Colonic mucosa (tissue), 4 donors: ENCODE measurements at places on chromosomes 2 and 18. TPM values are rescaled to one million over a fixed set of nuclear protein-coding genes. Genes with fewer than 3 reads are reported as not detected.
A peak's percentile ranks its signal among the peaks of the same experiment; 100 is the strongest.

- H3K36me3 ChIP-seq, result no peaks in the 10 kb centered on the region
- no peaks in the 10 kb centered on the region for H3K4me1 ChIP-seq
- no peak for DNase-seq
- no peak overlapping the region for H3K27ac ChIP-seq
- H3K4me3 ChIP-seq, result no peak overlapping the region
These were observed 97.7 kb upstream of the PKDCC start for GRCh38 chr2:41949883-41950665.

- H3K4me3 ChIP-seq, result no peak overlapping the region
- H3K4me1 ChIP-seq, result no peaks in the 10 kb centered on the region
- no peak for DNase-seq
- no peaks in the 10 kb centered on the region for H3K36me3 ChIP-seq
- no peaks in the 10 kb centered on the region for H3K27me3 ChIP-seq
These were observed 262.1 kb downstream of the LPIN1 start for GRCh38 chr2:12008425-12009061.

DNA sequence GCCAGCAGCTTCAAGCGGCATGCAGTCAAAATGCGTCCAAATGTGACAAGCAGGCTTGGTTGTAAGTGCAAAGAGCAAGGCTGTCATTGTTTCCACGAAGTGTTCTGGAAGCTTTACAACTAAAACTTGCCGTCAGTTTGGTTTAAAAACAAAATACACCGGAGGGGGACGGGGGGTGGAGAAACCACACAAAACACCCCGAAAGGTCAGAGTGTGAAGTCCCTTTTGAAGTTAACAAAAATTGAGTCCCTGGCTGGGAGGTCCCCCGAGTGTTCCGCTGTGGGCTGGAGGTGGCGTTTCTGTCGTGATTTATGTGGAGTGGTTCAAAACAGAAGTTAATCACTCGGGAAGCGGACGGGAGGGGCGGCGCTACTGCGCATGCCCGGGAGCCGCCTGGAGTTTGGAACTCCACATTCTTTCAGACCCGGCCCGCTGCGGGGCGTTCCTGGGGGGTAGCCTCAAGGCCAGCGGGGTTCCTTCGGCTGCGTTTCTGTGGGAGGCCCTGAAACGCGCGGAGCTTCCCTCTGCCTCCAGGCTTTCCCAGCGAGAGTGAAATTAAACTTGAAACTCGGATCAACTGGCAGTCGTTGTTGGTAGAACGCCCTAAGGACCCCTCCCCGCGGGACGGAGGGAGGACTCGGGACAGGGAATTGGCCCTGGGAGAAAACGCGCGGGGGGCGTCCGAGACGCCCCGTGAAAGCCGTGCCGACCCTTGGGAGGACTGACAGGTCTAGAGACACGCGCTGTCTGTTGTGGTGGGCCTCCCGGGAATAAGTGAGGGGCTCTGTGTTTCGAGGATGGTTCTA, 1.4 kb downstream of the TGIF1 start:
- DNase-seq, result peak; percentile 97
- peak overlapping the region; percentile 100 for H3K27ac ChIP-seq
- peak overlapping the region; percentile 68 for H3K4me3 ChIP-seq
- H3K4me1 ChIP-seq, result peaks cover 8% of the 10 kb centered on the region

DNA sequence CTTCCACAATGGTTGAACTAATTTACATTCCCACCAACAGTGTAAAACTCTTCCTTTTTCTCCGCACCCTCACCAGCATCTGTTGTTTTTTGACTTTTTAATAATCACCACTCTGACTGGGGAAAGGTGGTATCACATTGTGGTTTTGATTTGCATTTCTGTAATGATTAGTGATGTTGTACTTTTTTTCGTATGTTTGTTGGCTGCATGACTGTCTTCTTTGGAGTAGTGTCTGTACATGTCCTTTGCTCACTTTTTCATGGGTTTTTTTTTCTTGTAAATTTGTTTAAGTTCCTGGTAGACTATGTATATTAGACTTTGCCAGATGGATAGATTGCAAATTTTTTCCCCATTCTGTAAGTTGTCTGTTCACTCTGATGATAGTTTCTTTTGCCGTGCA, 574.8 kb downstream of the KCNJ3 start:
- no peaks in the 10 kb centered on the region for H3K27me3 ChIP-seq
- H3K4me3 ChIP-seq, result no peak overlapping the region
- no peak for DNase-seq
- H3K4me1 ChIP-seq, result no peaks in the 10 kb centered on the region

- no peaks in the 10 kb centered on the region for H3K4me1 ChIP-seq
- H3K27me3 ChIP-seq, result no peaks in the 10 kb centered on the region
- DNase-seq, result no peak
- H3K4me3 ChIP-seq, result no peak overlapping the region
These were observed 18.4 kb upstream of the ZNF521 start for GRCh38 chr18:25370391-25370790.

DNA sequence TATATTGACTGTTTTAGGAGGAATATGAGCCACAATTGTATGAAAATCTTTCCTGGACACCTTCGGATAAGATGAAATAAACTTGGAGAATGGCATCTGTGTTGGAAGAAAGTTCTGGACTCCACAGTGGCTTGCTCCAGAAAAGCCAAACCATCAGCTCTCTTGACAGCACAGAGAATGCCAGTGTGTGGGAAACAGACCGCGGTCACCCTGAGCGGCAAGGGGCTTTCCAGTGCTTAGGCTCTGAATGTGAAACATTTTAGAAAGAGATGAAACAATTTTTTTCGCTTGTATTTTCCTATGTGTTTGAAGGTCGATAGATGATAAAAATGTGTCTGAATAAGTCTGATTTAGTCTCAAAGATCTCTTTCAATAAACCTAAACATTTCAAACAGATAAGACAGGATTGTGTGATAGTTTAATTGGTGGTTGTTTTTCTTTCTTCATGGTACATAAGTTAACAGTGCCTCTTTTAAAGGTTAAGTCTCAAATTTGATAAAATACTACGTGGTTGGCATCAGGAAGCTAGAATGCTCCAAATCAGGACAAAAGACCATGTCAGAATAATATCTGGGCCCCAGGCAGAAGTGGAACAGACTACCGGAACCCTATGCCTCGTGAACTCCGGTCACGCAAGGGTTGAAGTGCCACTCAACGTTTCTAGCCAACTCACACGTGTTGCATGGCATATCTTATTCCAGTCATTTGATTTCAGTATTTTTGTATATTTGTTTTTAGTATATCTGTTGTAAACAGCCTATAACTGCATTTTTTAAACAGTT, 28.9 kb downstream of the PTGR3 start:
- no peaks in the 10 kb centered on the region for H3K4me1 ChIP-seq
- DNase-seq, result no peak
- no peaks in the 10 kb centered on the region for H3K27me3 ChIP-seq
- no peak overlapping the region for H3K27ac ChIP-seq

GRCh38 chr2:238425979-238426567, 654 bp upstream of the ASB1 start:
- no peak for DNase-seq
- no peaks in the 10 kb centered on the region for H3K27me3 ChIP-seq
- peak overlapping the region; percentile 96 for H3K4me3 ChIP-seq
- H3K36me3 ChIP-seq, result no peaks in the 10 kb centered on the region
- H3K4me1 ChIP-seq, result no peaks in the 10 kb centered on the region
- peak overlapping the region; percentile 95 for H3K27ac ChIP-seq

DNA sequence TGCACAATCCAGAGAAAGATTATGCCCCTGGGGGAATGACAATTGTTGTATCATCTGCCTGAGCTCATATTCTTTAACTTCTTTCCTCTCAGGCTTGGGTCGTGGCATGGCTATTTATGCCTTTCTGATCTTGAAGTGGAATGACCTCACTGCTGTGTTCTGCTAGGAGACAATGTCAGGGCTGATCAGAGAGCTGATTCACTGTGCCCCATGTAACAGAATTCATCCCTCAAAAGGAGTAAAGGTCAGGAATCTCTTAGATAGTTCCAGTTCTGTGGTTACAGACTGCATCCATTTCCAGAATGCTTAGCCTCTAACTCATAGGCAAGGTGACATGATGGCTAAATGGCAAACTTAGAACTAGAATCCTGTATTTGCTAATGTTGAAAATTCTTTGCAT, 511.7 kb upstream of the CNTNAP5 start:
- H3K4me3 ChIP-seq, result no peak overlapping the region
- no peaks in the 10 kb centered on the region for H3K4me1 ChIP-seq
- DNase-seq, result no peak
- no peaks in the 10 kb centered on the region for H3K36me3 ChIP-seq

GRCh38 chr18:31591628-31592027, at the start of gene TTR:
TTR (plus strand) TSS chr18:31591877; CDS start chr18:31591903, 26 bp downstream.
- H3K36me3 ChIP-seq, result no peaks in the 10 kb centered on the region
- H3K4me1 ChIP-seq, result no peaks in the 10 kb centered on the region
- H3K4me3 ChIP-seq, result no peak within 1 kb of the TSS
- DNase-seq, result no peak
- H3K27ac ChIP-seq, result no peak within 1 kb of the TSS

GRCh38 chr2:26081556-26081955, 47.7 kb downstream of the RAB10 start:
- DNase-seq, result no peak
- H3K4me3 ChIP-seq, result no peak overlapping the region
- H3K27me3 ChIP-seq, result no peaks in the 10 kb centered on the region
- no peaks in the 10 kb centered on the region for H3K4me1 ChIP-seq
- no peak overlapping the region for H3K27ac ChIP-seq
- no peaks in the 10 kb centered on the region for H3K36me3 ChIP-seq

GRCh38 chr2:123500988-123501387, 524.1 kb upstream of the CNTNAP5 start:
- no peaks in the 10 kb centered on the region for H3K36me3 ChIP-seq
- no peak for DNase-seq
- no peak overlapping the region for H3K4me3 ChIP-seq
- no peaks in the 10 kb centered on the region for H3K27me3 ChIP-seq
- H3K4me1 ChIP-seq, result no peaks in the 10 kb centered on the region

DNA sequence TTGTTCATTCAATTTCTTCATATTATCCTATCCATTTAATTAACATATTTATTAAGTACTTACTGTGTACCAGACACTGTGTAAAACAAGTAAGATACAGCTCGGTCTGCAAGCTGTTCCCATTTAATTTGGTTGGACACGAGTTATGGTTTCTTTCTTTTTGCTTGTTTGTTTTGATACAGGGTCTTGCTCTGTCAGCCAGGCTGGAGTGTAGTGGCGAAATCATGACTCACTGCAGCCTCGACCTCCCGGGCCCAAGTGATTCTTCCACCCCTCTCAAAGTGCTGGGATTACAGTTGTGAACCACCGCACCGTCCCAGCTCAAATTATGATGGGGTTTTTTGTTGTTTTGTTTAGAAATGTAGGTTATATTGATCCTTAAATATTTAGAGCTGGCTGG, 9.0 kb downstream of the CYBRD1 start:
- no peaks in the 10 kb centered on the region for H3K4me1 ChIP-seq
- H3K27me3 ChIP-seq, result no peaks in the 10 kb centered on the region
- no peak for DNase-seq
- no peak overlapping the region for H3K27ac ChIP-seq

GRCh38 chr18:62347089-62347506, 22.0 kb downstream of the TNFRSF11A start:
- no peak overlapping the region for H3K4me3 ChIP-seq
- H3K4me1 ChIP-seq, result no peaks in the 10 kb centered on the region
- H3K27ac ChIP-seq, result peak overlapping the region; percentile 34
- DNase-seq, result no peak

- H3K4me3 ChIP-seq, result no peak overlapping the region
- H3K27me3 ChIP-seq, result no peaks in the 10 kb centered on the region
- H3K27ac ChIP-seq, result no peak overlapping the region
- no peaks in the 10 kb centered on the region for H3K36me3 ChIP-seq
- no peak for DNase-seq
- H3K4me1 ChIP-seq, result no peaks in the 10 kb centered on the region
These were observed 83.5 kb upstream of the SERPINE2 start for GRCh38 chr2:224122542-224122941.

- H3K4me3 ChIP-seq, result no peak overlapping the region
- H3K27ac ChIP-seq, result no peak overlapping the region
- H3K4me1 ChIP-seq, result no peaks in the 10 kb centered on the region
- no peak for DNase-seq
These were observed 83.8 kb downstream of the MAP4K4 start for GRCh38 chr2:101781326-101781725.

- no peak overlapping the region for H3K4me3 ChIP-seq
- H3K27ac ChIP-seq, result no peak overlapping the region
- H3K27me3 ChIP-seq, result no peaks in the 10 kb centered on the region
- DNase-seq, result no peak
These were observed 66.4 kb upstream of the SLC16A14 start for GRCh38 chr2:230135130-230135525.

- H3K36me3 ChIP-seq, result no peaks in the 10 kb centered on the region
- no peak overlapping the region for H3K4me3 ChIP-seq
- DNase-seq, result no peak
- no peaks in the 10 kb centered on the region for H3K4me1 ChIP-seq
- no peaks in the 10 kb centered on the region for H3K27me3 ChIP-seq
These were observed 47.7 kb upstream of the NR4A2 start for GRCh38 chr2:156380117-156380645.

DNA sequence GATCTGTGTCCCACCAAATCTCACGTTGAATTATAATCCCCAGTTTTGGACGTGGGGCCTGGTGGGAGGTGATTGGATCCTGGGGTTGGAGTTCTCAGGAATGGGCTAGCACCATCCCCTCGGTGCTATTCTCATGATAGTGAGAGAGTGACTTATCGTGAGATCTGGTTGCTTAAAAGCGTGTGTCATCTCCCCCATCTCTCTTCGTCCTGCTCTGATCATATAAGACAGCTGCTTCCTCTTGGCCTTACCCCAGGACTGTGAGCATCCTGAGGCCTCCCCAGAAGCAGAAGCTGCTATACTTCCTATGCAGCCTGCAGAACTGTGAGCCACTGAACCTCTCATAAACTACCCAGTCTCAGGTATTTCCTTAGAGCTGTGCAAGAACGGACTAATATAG, 163.7 kb upstream of the NDUFV2 start:
- H3K4me1 ChIP-seq, result no peaks in the 10 kb centered on the region
- DNase-seq, result no peak
- H3K4me3 ChIP-seq, result no peak overlapping the region
- no peak overlapping the region for H3K27ac ChIP-seq

DNA sequence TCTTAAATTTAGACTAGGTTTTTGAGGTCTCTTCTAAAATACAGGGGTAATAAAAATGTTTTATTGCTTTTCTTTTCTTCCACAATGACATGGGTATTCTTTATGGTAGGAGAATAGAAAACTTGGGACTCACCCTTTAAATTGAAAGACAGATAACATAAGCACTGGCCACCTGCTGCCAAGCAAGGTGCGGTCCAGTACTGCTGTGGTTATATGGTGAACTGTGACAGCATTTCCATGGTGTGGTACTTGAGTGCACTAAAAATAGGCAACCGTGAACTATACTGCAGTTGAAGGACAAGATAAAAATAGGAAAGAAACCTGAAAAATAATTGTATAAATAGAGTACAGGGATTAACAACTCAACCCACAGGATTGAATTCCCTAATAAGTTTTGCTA, 54.4 kb upstream of the GRB14 start:
- H3K36me3 ChIP-seq, result no peaks in the 10 kb centered on the region
- no peak overlapping the region for H3K4me3 ChIP-seq
- H3K4me1 ChIP-seq, result no peaks in the 10 kb centered on the region
- H3K27me3 ChIP-seq, result no peaks in the 10 kb centered on the region
- peak; percentile 23 for DNase-seq

Gene ACKR3
- total RNA-seq, result 3.5 TPM

Gene PSD4
- 50.6 TPM for total RNA-seq

Gene REG1B
- not detected for total RNA-seq

Gene CDH19
- total RNA-seq, result 0.67 TPM

Gene RIT2
- total RNA-seq, result not detected

Gene ATL2
- total RNA-seq, result 54.9 TPM

Gene FSHR
- total RNA-seq, result not detected

Gene CPO
- total RNA-seq, result not detected

Gene FBLN7
- total RNA-seq, result 0.10 TPM
